Endothelial cell of umbilical vein (primary cell): ENCODE measurements at places on chromosomes 16 and 17. TPM values are rescaled to one million over a fixed set of nuclear protein-coding genes. Genes with fewer than 3 reads are reported as not detected.

Gene UNC13D
- 7.1 and 14.9 TPM in 2 replicates for total RNA-seq

Gene C16orf46
- 0.53 TPM in 1 of 2 replicates, not detected in the other for total RNA-seq

Gene LLGL2
- 5.4 and 5.8 TPM in 2 replicates for total RNA-seq

Gene SYCE1L
- 13.7 and 28.6 TPM in 2 replicates for total RNA-seq

Gene KRT39
- not detected in 2 replicates for total RNA-seq

Gene SULT1A2
- total RNA-seq: not detected in 2 replicates

Gene CDH8
- total RNA-seq: not detected in 2 replicates

Gene KRT12
- not detected in 2 replicates for total RNA-seq
